ENCODE measurements at places on chromosomes 16 and 17.

DNA sequence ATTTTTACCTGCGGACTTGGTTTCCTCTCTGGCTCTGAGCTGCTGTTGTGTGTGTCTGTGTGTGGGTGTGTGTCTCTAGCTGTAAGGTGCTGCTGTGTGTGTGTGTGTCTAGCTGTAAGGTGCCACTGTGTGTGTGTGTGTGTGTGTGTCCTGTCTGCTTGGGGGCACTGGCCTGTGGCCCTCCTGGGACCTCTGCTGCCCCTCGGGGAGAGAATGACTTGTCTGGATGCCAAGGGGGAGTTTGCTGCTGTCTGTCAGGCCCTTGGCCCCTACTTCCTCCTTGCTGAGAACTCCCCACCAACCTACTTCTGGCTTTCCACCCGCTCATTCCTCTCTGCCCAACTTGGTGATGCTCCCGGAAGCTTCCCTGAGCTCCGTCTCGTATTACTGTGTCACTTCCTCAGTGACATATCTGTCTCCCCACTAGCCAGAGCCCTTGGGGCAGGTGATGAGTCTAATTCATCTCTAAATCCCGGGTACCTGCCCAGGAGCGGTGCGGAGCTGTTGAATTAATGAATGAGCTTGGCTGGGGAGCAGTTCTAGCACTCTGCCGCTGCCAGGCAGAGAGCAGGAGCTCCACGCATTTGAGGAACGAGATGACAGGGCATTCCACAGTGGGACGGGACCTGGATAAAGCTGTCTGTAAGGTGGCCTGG lies 3.5 kb upstream of the LASP1NB start:
- DNase-seq, result peak; percentile 51

DNA sequence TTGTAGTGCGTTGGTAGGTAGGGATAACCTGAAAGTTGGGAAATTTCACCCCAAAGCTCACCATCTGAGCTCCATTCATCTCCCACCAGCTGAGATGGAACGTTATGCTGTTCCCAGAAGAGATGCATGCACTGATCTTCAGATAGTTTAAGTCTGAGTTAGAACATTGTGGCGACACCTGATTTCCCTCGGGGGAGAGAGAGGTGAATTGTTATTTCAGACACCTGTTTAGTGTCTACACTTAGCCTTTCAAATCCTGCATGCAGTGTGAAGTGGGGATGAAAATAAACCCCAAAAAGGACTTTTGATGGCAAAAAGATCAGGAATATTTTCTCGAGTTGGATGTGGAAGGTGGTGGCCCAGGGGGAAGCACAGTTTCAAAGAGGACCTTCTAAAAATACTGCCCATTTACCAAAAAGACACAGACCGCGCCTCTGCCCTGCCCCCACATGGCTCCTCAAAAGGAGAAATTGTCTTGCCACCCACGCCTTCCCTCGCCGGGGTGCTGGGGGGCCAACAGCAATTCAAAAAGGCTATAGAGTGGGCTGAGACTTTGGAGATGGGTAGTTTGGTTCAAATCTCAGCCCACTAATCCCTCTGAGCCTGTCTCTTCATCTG lies 11.4 kb downstream of the CIITA start:
- DNase-seq, result no peak

DNA sequence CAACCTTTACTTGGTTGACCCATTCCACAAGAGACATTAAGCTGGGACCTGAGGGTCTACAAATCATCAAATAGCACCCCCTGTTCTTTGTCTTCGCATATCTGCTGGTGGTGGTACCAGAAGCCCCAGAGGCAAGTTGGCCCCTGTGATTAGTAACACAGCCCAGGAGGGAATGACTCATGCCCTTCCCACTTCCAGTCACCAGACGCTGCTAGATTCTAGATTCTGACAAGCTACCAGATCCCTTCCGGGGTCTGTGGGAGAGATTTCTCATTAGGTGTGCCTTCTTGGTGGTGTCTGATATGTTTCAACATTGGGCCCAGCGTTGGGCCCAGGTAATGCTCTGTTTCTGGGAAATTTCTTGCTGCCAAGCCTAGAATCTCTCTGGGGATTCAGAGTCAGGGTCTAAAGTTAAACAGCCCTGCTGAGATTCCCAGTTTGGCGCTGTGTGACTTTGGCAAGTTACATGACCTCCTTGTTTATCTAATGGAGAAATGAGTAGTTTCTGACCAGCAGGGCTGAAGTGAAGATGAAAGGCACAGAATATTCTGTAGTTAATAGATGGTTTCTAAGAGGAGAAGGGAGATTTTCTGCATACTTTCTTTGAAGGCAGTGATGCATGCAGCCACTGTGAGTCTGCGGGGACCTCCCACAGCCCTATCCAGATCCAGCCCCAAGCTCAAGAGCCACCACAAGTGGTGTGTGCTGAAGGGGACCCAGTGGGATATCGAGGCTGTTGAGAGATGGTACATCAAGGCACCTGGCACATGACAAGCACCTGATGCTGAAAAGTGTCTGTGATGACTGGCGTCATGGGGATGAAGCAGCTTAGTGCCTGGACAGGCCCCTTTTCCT lies 3.9 kb downstream of the TRPV2 start:
- peak; percentile 79 for DNase-seq

- DNase-seq, result no peak
Observed at GRCh38 chr17:77382356-77382911, 241.7 kb downstream of the SEC14L1 start.

- DNase-seq, result peak; percentile 31
Observed at GRCh38 chr16:89187770-89188392, 12.5 kb downstream of the SLC22A31 start.

- DNase-seq, result no peak
Observed at GRCh38 chr16:27784351-27785306, 234.7 kb downstream of the KATNIP start.

Measured in myocyte (in vitro differentiated cells).